ENCODE measurements at places on chromosomes 11 and 22. TPM values are rescaled to one million over a fixed set of nuclear protein-coding genes. Genes with fewer than 3 reads are reported as not detected.

The GAS2 gene
- 1.8 TPM for total RNA-seq

DNA sequence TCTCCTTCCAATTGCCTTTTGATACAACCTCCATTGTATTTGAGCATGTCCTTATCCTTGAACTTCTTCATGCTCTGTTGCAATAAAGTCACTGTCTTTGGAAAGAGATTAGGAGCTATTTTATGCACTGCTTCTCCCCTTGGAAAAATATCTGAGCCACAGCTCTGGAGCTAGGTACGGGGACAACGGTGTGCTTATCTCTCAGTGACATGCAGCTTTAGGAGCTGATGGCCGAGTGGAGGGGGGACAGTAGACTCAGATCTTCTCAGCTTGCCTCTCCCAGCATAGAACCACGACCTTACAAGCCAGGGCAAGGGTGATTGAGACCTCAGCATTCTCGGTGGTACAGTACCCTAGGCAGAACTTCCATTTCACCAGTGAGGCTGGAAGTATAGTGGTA, 64.1 kb downstream of the HORMAD2 start:
- no peak for DNase-seq

The TEAD1 gene
- total RNA-seq: 123 TPM

DNA sequence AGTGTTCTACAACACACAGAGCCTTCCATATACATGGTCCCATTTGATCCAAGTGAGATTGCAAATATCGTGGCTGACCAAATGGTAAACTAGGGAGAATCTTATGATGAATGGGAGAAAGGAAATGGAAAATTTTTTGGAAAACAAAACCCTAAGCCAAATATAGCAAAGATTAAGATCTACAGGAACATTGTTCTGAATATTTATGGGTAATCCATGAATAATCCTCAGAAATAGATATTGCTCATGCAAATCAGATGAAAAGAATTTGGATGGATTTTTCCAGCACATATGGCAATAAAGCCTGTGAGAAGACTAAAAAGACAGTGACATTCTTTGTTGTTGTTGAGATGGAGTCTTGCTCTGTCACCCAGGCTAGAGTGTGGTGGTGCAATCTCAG, 21.7 kb upstream of the PRDM10 start:
- DNase-seq: no peak

The SRRD gene
- total RNA-seq: 39.6 TPM

GRCh38 chr11:20132667-20133039, 27.6 kb downstream of the DBX1 start:
- no peak for DNase-seq

The EIF3F gene
- total RNA-seq: 201 TPM

The ARHGAP20 gene
- total RNA-seq: 2.2 TPM

The CASP5 gene
- total RNA-seq: not detected

DNA sequence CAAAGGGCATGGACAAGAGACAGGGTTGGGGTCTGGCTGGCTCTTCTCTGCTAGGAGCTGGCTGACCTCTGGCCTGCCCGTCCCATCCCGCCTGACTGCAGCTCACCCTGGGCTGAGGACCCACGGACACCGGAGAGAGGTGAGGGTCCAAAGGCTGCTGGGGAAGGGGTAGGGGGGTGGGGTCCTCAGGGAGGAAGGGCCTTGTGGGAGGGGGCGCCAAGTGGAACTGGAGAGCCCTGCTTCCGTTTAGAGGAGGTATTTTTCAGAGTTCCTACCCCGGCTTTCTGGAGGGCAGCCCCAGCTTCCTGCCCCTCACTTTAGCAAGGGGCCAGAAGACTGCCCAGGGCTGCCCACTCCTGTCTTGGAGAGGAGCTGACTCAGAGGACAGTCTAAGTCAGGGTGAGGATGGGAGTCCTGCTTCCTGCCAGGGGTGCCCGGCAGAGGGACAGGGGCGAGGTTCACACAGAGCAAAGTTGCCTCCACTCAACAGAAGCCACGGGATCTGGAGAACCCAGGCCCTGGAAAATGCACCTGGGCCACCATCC, 7.1 kb downstream of the LARGE2 start:
- no peak for DNase-seq

The SPI1 gene
- not detected for total RNA-seq

- DNase-seq: no peak
Measured at GRCh38 chr22:33865248-33865647, 55.0 kb downstream of the LARGE1 start.

The ELMOD1 gene
- total RNA-seq: 0.03 TPM

Measured in SJSA1 (cell line).